Activated CD4-positive, alpha-beta memory T cell treated with anti-CD3 and anti-CD28 coated beads, Interleukin-2, amount 10 ng/mL, durations not matched to agents 7 days and 5 days (primary cell): ENCODE measurements at places on chromosomes 11 and 22.

GRCh38 chr11:75516886-75517285, 8.9 kb downstream of the GDPD5 start:
- no peak for DNase-seq

DNA sequence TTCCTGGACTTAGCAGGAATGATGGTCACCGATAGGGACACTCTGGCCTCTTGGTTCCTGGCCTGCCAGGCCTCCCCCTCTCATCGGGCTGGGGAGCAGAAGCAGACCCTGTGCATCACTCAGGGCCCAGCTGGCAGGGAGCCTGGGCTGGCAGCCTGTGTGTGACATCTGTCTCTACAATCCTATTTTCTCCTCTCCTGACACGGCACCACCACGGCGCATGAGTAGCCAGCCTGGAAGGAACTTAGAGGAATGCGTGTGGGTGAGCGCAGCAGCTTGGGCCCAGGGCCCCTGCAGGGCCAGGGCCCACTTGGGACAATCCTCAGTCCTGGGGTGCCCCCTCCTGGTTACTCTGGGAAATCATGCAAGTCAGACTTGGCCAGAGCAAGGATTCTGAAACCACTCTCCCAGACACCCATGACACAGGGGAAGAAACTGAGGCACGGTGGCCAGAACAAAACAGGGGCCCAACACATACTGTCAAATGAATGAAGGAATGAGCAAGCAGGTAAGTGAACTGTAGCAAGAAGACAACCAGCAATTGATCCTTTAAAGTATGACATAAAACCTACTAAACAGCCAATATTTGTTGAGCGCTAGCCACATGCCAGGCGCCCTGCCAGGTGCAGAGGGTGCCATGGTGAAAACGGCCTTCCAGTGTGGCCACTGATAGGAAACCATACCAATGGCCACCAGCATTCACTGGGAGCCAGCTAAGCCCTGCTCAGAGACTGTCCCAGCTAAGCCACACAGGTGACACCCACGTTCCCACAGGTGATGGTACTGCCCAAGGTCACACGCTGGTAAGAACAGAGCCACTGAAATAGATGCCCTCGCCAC, 13.3 kb downstream of the RSPH14 start:
- DNase-seq, result peak; percentile 72

- DNase-seq, result no peak
Observed at GRCh38 chr22:41234815-41235695, 5.7 kb downstream of the CHADL start.

- no peak for DNase-seq
Observed at GRCh38 chr11:815675-816432, 2.9 kb upstream of the PNPLA2 start.

GRCh38 chr22:36900880-36901279, 12.5 kb upstream of the CSF2RB start:
- DNase-seq, result no peak

DNA sequence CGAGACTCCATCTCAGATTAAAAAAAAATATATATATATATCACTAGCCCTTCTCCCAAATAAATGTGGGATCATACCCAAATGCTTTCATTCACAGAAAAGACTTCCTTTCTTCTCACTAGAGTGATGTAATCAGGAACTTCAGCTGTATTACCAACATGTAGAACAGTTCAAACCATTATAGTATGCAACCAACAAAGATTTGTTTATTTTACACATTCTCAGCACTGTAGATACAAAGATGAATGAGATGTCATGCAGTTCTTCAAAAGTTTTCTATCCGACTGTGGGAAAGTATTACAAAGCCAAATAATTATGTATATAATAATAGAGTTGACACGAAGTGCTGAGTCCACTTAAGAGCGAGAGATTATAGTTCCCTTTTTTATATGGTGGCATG, 22.2 kb upstream of the ZNF143 start:
- no peak for DNase-seq

GRCh38 chr11:74749127-74749964, 697 bp downstream of the RNF169 start:
- peak; percentile 56 for DNase-seq

DNA sequence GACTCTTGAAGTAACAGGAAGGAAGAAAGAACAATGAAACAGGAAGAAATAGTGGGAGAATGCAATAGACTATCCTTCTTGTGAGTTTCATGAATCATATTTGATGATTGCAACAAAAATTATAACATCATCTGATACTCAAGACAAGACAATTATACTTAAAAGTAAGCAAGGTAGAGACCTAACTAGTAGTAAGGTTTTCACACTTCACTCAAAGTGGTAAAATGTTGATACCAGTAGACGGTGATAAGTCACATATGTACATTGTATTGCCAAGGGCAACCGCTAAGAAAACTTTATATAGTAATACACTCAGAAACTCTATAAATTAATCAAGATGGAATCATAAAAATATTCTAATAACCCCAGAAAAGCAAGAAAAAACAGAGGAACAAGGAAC, 107.8 kb downstream of the CYP2R1 start:
- DNase-seq, result no peak

DNA sequence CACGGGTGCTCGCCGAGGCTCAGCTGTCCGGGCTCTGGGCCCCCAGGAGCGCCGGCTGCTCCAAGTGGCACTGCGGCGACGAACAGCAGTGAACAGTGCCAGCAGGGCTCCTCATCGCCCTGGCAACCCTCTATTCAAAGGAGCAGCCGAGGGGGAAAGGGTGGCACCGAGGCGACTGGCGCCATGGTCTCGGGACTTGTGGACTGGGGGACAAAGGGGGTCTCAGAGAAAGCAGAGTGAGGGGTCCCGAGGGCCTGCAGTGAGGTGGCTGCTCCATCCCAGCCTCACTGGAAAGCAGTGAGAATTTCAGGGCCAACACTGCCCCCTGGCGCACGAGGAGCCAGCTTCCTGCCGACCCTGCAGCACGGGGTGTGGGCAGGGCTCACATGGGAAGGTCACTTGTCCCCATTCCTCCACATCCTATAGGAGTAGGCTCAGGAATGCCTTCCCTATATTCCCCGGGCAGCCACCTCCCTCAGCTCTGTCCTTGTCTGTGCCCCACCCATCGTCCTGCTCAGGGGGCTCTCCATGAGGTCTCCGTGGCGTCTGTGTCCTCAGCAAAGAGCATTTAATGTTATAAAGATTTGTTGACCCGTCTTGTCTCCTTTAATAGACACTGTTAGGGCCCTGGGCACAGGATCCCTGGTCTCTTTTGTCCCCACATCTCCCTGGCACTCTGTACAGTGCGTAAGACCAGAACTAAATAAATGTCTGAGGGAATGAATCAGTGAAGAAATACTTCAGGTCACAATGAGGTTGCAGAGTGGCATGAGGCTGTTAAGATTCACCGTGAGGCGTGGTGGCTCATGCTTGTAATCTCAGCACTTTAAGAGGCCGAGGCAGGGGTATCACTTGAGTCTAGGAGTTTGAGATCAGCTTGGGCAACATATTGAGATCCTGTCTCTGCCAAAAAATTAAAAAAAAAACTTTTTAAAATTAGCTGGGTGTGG, 26.4 kb downstream of the LRFN4 start:
- DNase-seq, result peak; percentile 68

DNA sequence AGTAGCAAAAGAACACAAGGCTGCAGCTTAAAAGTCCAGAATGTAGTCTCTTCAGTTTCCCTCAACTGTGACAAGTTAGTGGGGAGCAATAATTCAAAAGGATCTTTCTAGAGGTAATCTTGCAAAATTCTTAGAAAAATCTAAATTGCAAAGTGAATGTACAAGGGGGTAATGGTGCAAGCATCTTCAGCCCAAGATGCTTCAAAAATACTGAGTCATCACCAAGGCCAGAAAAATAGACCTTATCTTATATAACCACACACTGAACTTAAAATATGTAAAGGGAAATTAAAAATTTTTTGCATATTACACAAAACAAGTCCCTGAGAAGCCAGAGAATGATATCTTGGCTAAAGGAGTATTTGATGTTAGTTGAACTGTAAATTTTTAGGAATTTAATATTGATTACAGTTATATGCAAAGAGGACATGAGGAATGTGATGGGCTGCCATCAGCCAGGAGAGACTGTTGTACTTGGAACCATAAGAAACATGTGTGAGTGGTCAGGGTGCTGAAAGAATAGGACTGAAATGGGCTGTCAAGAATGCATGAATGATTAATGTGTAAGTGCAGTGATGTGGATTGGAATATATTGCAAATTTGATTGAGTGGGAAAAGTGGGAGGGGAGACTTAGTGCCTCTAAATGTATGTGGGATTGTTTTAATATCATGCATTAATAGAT, 85.7 kb upstream of the LIN7C start:
- DNase-seq, result no peak

- DNase-seq, result no peak
Observed at GRCh38 chr11:73461964-73462363, 85.8 kb downstream of the RELT start.

DNA sequence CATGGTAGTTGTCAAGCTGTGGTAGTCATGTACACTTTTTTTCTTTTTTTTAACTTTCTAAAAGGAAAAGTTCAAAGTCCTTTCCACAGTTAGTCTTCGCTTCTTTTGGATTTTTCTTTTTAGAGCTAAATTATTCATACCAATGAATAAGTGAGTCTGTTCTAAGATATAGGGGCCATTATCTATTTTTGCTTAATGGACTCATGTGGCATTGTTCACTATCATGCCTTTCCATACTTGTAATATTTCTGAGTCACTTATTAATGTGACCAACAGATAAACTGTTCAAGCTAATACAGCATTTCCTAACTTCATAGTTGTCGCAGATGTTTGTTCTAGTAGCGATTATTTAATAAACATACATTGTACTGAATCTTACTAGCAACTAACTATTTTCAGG, 8.0 kb upstream of the B3GNT6 start:
- DNase-seq, result no peak

- no peak for DNase-seq
Observed at GRCh38 chr11:12126344-12127019, 16.1 kb downstream of the MICAL2 start.

GRCh38 chr11:125342281-125342930, 153.7 kb downstream of the FEZ1 start:
- no peak for DNase-seq

- no peak for DNase-seq
Observed at GRCh38 chr11:129377739-129378138, 2.1 kb downstream of the BARX2 start.

- no peak for DNase-seq
Observed at GRCh38 chr22:31378123-31378522, 21.3 kb upstream of the DRG1 start.

DNA sequence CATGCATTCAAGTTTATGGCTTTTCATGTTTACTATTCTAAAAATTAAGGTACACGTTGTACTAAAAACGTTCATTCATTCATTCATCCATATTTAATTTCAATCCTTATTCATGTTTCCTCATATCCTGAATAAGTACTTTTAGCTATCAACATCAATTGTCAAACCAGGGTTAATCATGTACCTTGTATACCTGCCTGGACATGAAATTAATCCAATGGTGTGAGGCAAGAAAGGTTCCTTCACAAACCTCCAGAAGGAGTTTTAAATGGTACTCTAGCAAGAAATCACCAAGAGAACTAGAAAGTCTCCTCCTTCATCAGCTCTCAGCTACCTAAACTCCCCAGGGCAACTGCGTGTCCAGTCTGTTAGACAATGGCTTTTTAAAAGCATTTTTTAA, 33.4 kb downstream of the TMEM123 start:
- no peak for DNase-seq

- no peak for DNase-seq
Observed at GRCh38 chr11:125578783-125579182, 9.5 kb downstream of the EI24 start.

- no peak for DNase-seq
Observed at GRCh38 chr11:85694385-85694980, 8.5 kb upstream of the CCDC89 start.

DNA sequence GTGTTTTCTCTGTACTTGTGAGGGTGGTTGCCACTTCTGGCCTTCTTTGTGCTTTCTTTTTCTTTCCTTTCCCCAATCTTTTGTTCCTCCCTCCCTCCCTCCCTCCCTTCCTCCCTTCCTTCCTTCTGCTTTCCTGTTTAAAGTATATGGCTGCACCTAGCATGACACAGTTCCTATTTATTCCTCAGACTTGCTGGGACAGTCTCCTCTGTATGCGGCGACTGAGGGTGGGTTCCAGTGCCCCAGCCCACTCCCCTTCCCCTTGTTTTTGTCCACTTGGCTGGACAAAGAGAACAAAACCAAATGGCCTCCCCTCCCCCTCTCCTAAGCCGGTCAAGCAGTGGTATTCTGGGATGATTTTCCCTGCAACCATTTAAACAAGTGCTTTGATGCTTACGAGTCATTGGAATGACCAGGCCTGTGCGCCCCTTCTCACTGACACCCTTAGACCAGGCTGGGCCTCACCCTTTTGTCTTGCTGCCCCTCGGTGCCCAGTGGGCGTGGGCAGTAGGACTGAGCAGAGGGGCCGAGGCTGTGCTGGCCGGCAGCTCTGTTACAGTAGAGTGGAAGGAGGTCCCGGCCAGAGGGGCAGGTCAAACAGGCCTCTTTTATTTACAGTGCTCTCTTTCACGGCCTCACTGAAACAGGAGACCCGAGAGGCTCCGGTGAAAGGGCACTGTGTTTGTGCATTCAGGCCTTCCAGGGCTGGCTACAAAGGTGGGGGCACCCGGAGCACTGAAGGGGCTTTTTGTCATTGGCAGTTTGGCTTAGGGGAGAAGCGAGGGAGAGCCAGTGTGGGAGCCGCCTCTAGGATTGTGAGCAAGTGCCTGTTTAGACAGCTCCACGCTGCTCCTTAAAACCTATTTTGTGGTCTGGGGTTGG, 32.2 kb downstream of the ZBTB16 start:
- no peak for DNase-seq

DNA sequence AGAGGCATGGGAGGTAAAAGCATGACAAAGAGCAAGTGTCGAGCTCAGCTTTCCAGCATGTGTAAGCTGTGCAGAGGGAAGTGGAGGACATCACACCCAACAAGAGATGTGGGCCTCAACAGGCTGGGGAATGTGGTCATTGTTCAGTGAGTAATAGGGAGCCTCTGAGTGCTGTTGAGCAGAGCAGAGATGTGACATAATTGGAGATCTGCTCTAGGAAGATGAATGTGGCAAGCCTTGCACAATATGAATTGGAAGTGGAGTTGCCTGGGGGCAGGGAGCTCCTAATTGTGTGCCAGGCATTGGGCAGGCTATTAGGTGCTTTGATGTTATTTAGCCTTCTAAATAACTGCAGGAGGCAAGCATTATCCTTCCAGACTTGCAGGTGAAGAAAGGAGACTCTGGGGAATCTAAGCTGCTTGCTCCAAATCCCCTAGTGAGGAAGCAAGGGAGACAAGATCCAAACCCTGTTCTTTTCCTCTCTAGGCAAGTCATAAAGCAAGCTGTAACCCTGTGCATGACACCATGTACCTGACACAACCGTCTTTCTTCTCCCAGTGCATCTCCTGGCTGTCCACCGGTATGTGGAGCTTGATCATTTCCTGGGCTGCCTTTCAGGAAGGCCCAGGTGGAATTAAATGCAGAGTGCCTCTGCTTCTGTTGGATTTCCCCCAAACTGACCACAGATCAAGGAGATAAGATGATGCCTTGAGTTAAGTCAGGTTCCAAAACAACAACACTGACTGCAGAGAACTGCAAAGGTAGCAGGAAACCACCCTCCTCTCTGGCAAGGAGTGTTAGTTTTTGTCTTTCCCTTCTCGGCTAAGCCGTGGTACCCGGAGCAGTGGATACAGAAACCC, 221.4 kb downstream of the TENM4 start:
- DNase-seq, result no peak
